ENCODE measurements at places on chromosomes 2 and 18. TPM values are rescaled to one million over a fixed set of nuclear protein-coding genes. Genes with fewer than 3 reads are reported as not detected.
A peak's percentile ranks its signal among the peaks of the same experiment; 100 is the strongest.

The NOSTRIN gene
- 12.5 TPM for total RNA-seq

The ACMSD gene
- not detected for total RNA-seq

The DNAJC5G gene
- total RNA-seq, result not detected

The LOXHD1 gene
- total RNA-seq, result not detected

The LCT gene
- 1.4 TPM for total RNA-seq

The FNDC4 gene
- 7.2 TPM for total RNA-seq

The GALNT3 gene
- 75.0 TPM for total RNA-seq

DNA sequence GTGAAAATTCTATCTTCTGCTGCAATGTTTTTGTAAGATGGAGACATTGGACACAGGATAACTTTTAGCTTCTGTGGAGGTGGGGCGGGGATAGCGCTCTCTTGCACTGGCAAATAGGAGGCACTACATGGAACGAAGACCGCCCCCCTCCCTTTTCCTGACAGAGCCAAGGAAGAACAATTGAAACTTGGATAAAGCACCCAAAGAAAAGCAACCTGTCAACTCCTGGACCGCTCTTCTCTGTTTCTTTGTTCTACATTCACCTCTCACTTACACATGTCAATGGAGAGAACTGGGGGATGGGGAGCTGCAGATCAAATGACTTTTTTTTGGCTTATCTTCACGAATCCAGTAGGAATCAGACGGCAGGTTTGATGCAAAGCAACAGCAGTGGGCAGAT is 126.3 kb upstream of the CHAC2 start:
- H3K27ac ChIP-seq, result no peak overlapping the region
- no peak overlapping the region for H3K4me3 ChIP-seq
- DNase-seq, result no peak
- H3K4me1 ChIP-seq, result no peaks in the 10 kb centered on the region
- no peaks in the 10 kb centered on the region for H3K36me3 ChIP-seq
- H3K27me3 ChIP-seq, result no peaks in the 10 kb centered on the region

DNA sequence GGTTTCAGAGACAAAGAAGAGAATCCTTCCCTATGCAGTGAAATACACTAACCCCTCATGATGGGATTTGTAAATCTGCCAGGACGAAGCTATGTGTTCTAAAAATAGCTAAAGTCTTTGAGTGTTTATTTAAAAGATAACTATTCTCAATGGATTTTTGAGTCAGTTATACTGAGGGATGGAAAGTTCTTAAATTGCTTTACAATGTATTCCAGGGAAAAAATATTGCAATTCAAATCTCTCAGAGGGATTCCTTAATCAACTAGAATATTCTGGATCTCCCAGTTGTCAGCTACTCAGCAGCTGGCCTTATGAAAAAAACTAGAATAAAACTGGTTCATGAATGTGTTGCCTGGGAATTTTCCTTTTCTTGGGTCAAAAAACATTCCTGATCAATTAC is 312.4 kb downstream of the PLCL1 start:
- no peak overlapping the region for H3K27ac ChIP-seq

GRCh38 chr18:61502472-61502871 is 169.2 kb downstream of the CDH20 start:
- peaks cover 17% of the 10 kb centered on the region for H3K27me3 ChIP-seq
- peak; percentile 60 for DNase-seq
- H3K27ac ChIP-seq, result no peak overlapping the region
- no peak overlapping the region for H3K4me3 ChIP-seq

- no peaks in the 10 kb centered on the region for H3K4me1 ChIP-seq
- H3K27me3 ChIP-seq, result peaks cover 31% of the 10 kb centered on the region
- H3K27ac ChIP-seq, result no peak overlapping the region
- H3K36me3 ChIP-seq, result peaks cover 7% of the 10 kb centered on the region
These were observed 5.3 kb upstream of the NCL start for GRCh38 chr2:231469583-231469950.

DNA sequence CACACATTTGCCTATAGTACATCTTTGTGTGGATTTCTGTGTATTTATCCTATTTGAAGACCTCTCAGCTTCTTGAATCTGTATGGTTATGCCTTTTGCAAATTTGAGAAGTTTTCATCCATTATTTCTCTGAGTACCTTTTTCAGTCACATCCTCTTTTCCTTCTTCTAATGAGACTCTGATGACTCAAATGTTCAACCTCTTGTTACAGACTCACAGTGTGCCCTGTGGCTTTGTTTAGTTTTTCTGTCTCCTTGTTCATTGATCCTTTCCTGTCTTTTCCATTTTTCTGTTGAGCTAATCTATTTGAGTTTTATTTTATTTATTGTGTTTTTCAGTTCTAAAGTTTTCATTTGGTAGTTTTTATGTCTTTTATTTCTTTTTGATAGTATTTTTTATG is 87.0 kb upstream of the LRP1B start:
- no peak overlapping the region for H3K4me3 ChIP-seq
- H3K4me1 ChIP-seq, result no peaks in the 10 kb centered on the region
- no peaks in the 10 kb centered on the region for H3K27me3 ChIP-seq

DNA sequence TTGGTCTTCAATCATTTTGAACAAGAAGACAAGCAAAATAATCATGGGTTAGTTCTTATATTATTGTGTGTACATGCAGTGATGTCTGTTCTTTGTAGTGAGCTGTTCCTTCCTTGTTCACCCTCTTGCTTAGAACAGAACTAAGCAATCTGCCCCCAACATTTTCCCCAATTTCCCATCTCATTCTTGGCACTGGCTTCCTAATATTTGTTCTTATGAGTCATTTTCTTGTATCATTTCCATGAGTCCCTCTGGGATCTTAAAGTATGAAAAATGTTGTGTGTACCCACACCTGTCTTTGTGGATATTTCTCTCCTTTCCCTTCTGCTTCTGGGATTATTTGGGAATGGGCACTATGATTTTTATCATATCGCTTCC is 3.5 kb upstream of the IL1B start:
- peaks cover 54% of the 10 kb centered on the region for H3K4me1 ChIP-seq
- H3K27me3 ChIP-seq, result no peaks in the 10 kb centered on the region
- H3K4me3 ChIP-seq, result no peak overlapping the region

DNA sequence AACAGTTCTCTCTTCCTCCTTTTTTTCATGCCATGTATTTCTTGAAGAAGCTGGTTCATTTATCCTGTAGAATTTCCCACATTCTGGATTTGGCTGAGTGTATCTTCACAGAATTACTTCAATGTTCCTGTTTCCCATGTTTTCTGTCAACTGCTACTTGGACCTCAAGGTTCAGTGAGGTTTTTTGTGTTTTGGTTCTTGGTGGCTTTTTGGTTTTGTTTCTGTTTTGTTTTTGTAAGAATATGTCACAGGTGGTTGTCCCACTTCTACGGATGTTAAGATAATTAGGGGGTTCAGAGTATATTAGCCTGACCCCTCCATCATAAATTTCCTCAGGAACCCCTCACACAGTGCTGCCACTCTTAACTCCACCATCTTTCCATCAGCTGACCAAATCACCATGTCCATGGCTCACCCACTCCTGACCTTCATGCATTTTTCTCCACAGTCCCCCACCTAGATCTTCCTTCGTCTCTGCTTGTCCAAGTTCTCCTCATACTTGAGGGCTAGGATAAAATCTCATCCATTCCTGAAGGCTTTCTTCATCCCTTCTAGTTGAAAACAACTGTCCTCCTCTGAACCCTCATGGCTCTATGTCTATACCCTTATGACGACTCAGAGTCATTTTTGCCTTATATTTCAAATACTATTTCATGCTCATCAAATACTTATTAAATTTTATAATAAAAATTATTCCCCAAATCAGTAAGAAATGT is 40.4 kb downstream of the PLEKHM3 start:
- no peaks in the 10 kb centered on the region for H3K4me1 ChIP-seq
- H3K27me3 ChIP-seq, result no peaks in the 10 kb centered on the region
- no peak overlapping the region for H3K4me3 ChIP-seq
- no peaks in the 10 kb centered on the region for H3K36me3 ChIP-seq

DNA sequence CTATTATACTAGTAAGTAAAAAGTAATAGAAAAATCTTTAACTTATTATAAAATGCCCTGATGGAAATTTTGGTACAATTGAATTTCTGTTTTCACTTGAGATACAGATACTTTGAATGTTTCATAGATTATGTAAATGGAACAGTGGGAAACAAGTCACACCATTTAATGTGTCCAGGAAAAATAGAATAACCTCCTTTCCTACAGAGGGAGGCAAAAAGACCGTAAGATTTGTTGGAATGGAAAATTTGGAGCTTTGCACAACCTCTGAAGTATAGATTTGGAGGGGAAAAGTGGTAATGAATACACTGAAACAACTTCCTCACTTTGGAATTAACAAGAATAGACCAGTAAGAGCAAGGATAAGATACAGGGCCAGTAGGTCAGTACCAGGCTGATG is 149.2 kb upstream of the L3MBTL4 start:
- no peak overlapping the region for H3K27ac ChIP-seq
- no peak overlapping the region for H3K4me3 ChIP-seq
- no peaks in the 10 kb centered on the region for H3K4me1 ChIP-seq
- H3K36me3 ChIP-seq, result no peaks in the 10 kb centered on the region
- DNase-seq, result no peak
- peaks cover 26% of the 10 kb centered on the region for H3K27me3 ChIP-seq

DNA sequence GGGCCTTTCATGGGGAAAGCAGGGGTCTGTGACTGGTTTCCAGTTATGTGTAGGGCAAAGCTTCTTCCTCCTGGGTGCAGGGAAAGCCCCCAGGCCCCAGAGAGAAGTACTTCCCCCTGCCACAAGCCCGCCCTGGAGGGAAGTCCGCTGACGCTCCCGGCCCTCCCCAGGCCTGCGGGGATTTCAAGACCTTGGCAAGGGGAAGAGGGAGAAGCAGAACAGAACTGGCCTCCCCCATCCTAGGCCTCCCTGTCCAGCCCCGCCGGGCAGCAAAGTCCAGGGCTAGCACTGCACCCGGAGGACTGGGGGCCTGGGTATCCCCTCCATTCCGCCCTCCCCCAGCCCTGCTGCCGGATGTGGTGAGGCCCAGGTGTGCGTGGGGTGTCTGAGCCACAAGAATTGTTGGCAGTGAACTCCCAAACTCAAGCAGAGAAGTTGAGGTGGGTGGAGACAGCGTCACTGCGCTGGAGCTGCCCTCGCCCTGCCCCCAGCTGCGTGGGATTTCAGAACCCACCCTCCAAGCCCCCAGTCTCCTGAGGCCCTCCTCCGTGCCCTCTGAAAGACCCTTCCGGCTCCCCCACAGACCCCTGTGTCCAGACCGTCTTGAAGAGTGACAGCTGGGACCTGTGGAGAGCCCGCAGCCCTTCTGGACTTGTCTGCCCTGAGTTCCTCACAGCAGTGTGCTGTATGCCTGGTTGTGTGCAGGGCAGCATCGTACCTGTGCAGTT is 1.1 kb upstream of the DUSP2 start:
- peak overlapping the region; percentile 81 for H3K4me3 ChIP-seq
- H3K27me3 ChIP-seq, result no peaks in the 10 kb centered on the region
- peaks cover 39% of the 10 kb centered on the region for H3K36me3 ChIP-seq
- no peak overlapping the region for H3K27ac ChIP-seq
- no peak for DNase-seq
- peaks cover 15% of the 10 kb centered on the region for H3K4me1 ChIP-seq

GRCh38 chr18:70261141-70261788 is 27.6 kb upstream of the SOCS6 start:
- H3K4me1 ChIP-seq, result no peaks in the 10 kb centered on the region
- H3K4me3 ChIP-seq, result no peak overlapping the region
- no peak for DNase-seq
- H3K27me3 ChIP-seq, result no peaks in the 10 kb centered on the region

DNA sequence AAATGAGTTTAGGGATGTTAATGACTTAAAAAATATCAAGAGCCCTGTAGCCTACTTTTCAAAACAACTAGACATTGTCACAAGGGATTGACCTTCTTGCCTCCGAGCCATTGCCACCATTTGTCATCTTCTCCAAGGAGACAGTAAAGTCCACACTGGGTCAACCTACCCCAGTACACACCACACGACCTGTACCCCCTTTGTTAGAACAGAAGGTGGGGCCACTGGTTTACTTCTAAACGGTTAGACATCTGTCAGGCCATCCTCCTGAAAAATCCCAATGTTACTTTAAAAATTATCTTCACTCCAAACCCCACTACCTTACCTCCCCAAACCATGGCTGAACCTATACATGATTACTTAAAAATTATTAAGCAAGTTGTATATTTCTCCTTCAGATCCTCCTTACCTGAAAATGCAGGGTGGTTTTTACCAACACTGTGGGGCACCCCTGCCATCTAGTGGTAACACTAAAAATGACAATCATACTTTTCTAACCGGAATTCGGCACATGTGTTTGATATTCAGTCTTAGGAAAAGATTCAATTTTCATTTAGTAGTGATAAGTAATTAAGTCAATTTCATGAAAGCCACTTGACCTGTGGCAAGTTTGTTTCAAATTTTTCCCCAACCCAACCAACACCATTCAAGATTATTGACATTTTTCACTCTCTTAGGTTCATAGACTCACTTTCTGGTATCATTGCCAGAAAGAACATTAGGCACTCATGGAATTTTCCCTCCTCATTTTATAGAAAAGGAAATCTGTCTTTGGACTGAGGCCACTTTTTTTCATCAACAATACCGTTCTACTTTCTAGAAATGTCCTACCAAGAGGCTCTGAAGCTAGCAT is 265.3 kb upstream of the PKDCC start:
- H3K36me3 ChIP-seq, result no peaks in the 10 kb centered on the region
- H3K27ac ChIP-seq, result no peak overlapping the region
- H3K4me1 ChIP-seq, result peaks cover 8% of the 10 kb centered on the region
- peaks cover 30% of the 10 kb centered on the region for H3K27me3 ChIP-seq
- no peak overlapping the region for H3K4me3 ChIP-seq

All from Calu3 (cell line).